ENCODE measurements at places on chromosomes 3 and 15.
A peak's percentile ranks its signal among the peaks of the same experiment; 100 is the strongest.

DNA sequence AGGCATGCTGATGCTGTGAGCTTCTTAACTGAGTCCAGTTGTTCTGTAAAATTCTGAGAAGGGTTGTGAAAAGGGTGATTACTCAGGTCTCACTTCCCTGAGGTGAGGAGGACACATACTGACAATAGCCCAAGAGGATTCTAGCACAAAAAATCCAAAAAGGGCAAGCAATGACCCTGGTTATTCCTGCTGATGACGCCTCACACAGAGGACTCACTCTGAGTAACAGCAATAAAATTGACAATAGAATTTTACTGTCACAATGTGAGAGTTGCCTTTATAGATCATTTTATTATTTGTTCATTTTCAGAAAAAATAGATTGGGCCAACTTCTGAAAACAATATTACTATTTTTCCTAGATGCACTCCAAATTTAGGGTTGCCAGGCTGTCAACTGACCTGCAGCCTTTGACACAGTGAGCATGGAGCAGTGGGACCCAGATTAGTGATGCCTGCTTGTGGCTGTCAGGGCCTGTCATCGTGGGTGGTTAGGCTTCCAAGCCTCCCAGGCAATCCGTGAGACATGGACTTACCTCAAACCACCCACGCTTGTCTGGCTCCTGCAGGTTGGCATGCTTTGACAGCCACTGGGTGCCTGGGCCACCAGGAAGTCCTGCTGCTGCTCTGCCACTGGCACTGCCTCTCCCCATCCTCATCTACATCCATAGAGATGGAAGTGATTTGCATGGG is 396.0 kb upstream of the THBS1 start:
- no peak for DNase-seq

- peak; percentile 79 for DNase-seq
Observed at GRCh38 chr3:72155391-72156064, 370.6 kb upstream of the PROK2 start.

GRCh38 chr3:196670339-196670738 is 30.8 kb downstream of the NRROS start:
- no peak for DNase-seq

- no peak for DNase-seq
Observed at GRCh38 chr15:39124155-39124552, 456.7 kb upstream of the THBS1 start.

DNA sequence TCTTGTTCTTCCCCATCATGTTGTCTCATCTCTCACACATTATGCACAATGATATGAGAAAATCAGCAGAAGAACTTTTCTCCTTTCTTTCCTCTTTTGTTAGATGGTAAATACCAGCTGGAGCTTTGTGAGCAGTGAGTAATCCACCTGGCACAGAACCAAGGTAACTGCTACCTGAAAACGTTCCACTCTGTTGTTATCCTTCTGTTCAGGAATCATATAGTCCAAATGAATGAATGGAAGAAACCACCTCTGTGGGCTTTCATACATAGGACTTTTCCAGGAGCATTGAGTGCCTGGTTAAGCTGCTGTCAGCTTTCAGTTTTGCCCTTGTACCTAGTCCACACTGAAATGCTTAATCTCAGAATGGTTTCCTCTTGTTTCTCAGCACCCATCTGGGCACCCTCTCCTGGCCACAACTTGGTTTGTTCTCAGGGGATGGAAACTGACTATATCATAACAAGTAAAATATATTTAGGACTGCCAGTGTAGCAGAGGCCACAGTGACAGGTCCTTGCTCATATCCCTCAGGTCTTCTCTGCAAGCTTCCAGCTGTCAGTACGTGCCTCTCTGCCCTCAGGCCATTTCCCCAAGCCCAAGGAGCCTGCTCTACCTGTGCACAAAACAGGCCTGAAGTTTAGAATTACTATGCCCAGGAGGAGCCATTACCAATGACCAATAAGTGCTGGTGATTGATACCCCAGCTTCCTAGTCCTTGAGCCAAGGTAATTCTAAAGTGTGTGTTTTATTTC is 23.5 kb upstream of the SLC4A7 start:
- no peak for DNase-seq

- no peak for DNase-seq
Observed at GRCh38 chr15:69094124-69094921, 66.1 kb upstream of the GLCE start.

DNA sequence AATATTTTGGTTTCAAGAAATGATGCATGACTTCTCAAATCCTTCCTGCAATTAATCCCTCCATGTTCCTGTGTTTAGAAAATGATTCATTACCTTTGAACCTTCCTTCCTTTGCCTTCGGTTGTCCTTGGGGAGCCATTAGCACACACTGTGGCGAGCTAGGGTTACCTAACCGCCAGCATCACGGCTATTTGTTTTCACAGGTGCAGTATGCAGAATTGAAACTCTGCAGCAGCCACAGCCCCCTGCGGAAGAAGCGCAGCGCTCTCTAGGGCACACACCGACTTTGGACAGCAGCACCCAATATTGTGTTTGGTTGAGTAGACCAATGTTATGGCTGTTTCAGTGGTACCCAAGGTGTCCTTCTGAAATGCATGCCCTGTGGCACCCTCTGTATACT is 247.4 kb downstream of the MCTP2 start:
- no peak for DNase-seq

GRCh38 chr3:171459137-171459941 is 866 bp downstream of the TNIK start:
- DNase-seq = no peak

GRCh38 chr3:100465892-100466777 is 26.3 kb upstream of the TMEM45A start:
- no peak for DNase-seq

DNA sequence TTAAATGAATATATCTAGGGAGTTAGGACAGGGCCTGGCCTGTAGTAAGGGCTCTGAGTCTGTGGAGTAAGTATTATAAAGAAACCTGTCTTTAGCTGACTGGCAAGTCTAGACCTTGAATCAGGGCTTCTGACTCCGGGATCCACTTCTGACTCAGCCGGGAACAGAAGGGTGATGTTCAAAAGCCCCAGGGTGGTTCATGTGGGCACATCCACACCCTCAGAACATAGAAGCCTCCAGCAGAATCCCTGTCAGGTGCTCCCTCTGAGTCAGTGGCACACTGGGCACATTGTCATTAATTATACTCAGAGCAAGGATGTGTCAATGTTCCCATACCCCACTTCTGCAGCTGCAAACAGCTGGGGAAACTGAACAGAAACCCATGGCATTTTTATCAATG is 26.7 kb upstream of the SNRK start:
- DNase-seq = no peak

GRCh38 chr3:157671656-157672055 is 168.4 kb upstream of the VEPH1 start:
- DNase-seq = no peak

GRCh38 chr3:193168931-193169330 is 72.1 kb upstream of the PLAAT1 start:
- no peak for DNase-seq

DNA sequence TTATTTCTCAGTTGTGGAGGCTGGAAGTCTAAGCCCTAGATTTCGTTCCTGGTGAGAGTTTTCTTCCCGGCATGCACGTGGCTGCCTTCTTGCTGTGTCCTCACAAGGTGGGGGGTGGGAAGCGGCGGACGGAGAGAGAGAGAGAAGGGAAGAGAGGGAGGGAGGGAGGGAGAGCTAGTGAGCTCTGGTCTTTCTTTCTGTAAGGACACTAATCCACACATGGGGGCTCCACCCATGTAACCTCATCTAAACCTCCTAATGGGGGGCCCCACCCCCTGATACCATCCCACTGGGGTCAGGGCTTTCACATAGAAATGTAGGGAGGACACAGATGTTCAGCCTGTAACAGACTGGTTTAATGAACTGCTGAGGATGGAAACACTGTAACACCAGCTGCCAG is 7.3 kb downstream of the FBLN2 start:
- DNase-seq = no peak

DNA sequence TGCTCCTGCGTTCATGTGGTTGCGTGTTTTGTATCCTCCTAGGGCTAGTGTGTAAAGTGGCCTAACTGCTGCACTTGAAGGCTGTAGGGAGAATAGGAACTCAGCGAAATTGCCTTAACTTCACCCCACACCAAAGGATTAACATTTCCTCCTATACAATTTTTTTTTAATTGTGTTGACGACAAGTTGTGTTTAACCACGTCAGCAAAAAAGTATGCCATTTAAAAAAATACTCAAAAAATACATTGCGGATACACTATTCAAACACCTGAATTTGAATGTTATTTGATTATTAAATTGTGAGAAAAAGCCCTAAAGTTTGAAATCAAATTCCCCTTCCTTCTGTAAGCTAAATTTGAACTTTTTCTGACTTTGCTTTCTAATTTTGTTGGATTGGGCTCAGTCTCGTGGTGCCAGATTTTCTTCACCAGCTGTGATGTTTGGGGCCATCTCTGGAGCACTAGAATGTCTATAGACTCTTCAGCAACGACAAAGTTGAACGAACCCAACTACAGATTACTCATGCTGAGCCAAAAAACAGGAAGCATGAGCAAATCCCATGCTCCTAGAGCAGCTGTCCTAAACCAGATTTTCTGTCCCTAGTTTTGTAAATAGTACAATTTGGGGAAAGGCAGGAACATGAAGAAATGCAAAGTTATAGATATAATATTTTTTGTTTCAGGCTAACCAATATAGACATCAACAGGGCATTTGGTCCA is 8.1 kb upstream of the SLC9A9 start:
- DNase-seq = no peak

DNA sequence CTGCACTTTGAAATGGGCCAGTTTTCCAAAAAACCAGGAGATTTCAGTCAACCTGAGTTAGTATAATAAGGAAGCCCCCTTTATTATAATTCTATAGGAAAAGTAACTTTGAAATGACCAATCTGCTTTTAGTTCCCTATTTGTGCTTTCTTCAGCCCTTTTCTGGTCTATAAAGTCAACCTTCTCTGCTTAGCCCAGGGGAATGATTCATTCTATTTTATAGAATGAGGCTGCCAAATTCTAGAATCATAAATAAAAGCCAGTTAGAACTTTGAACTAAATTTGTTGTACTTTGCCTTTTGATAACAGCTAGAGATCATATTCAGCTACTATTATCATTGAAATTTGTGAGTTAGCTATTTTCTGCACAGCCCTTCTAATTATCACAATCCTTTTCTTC is 24.7 kb downstream of the CIP2A start:
- DNase-seq = no peak

GRCh38 chr15:95261546-95261945 is 1030.2 kb downstream of the MCTP2 start:
- DNase-seq = no peak

DNA sequence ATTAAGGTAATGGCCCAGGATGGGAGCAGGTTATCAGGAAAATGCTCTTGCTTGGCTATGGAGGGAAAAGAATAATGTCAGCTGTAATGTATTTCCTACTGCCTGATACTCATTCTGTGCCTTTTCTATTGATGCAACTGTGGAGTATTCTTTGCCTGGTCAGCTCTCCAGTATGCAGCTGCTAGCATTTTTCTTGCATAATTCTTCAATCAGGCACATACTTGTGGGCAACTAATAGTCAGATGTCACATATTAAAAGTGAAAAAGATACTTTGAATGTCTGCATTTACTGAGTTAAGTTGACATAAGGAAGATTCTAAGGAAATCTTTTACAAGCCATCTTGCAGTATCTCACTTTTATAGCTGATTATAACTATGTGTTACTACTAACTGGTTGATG is 29.5 kb downstream of the CD80 start:
- no peak for DNase-seq

DNA sequence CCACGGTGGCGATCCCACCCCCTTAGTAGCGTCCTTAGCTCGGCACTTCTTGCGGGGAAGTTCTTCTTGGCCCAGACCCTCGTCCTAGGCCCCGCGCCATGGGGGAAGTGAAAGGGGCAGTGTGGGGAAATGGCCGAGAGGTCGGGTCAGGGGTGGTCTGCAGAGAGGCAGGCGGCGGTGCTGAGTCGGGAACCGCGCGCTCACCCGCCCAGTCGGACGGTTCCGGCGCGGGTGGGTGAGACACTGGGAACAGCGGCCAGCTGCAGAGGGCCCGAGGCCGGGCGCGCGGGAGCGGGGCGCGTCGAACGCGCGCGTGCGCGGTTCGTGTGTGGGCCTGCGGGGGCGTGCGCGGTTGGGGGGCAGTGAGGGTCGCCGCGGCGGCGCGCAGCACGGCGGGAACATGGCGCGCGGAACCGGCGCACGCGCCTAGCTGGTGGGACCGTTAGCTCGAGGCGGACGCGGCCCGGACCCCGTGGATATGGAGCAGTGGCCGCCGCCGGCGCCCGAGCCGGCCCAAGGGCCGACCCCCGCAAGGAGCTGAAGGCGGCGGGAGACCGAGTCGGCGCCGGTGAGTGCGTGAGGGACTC is 246.9 kb downstream of the GOLGA6L6 start:
- no peak for DNase-seq

DNA sequence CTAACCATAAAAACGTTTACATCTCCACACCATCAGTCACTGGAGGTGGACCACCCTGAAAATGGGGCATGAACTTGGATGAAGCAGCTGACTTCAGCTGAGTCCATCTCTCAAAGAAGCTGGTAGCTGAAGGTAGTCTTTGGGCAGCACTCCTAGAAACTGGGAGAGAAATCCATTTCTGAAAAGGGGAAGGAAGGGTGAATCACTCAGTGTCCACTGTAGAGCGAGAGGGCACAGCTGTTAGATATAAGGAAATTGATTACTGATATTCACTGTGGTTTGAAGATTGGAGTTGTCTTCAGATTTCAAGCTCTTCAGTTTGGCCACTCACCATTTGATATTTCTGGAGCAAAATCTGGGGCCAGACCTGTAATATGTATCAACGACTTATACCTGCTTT is 499.0 kb upstream of the UBE2E2 start:
- no peak for DNase-seq

GRCh38 chr15:45618813-45619212 is 16.0 kb upstream of the SQOR start:
- DNase-seq = no peak

DNA sequence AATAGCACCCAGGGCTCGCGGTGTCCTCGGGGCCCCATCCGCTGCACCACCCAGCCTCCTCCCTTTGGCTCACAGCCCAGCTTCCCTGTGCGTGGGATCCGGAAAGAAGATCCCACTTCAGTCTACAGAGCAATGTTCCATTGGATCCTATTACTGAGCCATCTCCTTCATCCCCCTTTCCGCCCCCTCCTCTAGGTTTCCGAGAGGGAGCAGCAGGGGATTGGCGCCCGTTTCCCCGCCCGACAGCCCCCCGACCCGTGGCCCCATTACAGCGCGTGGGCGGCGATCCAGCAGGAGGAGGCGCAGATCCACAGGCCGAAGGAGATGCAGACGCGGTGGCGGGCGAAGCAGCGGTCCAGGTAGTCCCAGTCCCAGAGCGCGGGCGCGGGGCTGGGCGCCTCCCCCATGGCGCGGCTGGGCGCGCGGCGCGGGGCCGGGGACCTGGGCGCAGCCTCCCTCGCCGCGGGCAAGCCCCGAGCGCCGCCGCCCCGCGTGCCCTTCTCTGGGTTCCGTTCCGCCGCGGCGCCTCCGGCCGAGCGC is 340 bp downstream of the TMEM44 start:
- no peak for DNase-seq

- peak; percentile 2 for DNase-seq
Observed at GRCh38 chr3:151430821-151431484, 29.9 kb downstream of the IGSF10 start.

- DNase-seq = no peak
Observed at GRCh38 chr3:190767851-190768250, 94.6 kb downstream of the GMNC start.

Data from fibroblast of the conjunctiva (primary cell).